Activated naive CD4-positive, alpha-beta T cell treated with anti-CD3 and anti-CD28 coated beads for 36 hours (primary cell): ENCODE measurements at places on chromosomes 13 and 19.

DNA sequence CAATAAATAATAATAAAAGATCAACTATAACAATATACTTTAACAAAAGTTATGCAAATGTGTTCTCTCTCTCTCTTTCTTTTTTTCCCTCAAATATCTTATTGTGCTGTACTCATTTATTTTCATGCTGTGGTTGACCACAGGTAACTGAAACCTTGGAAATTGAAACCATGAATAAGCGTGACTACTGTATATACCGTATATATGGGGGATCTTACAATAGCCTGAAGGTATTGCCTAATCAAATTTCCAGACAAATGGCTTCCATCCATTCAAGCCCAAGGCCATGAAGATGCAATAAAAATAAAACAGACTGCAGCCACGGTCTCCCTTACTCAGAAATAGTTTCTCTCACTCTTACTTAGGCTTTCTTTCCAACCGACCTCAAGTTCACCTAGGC, 98.3 kb downstream of the SLITRK6 start:
- no peaks in the 10 kb centered on the region for H3K36me3 ChIP-seq
- H3K27me3 ChIP-seq = no peaks in the 10 kb centered on the region
- H3K4me1 ChIP-seq = no peaks in the 10 kb centered on the region
- DNase-seq = no peak
- H3K4me3 ChIP-seq = no peak overlapping the region

DNA sequence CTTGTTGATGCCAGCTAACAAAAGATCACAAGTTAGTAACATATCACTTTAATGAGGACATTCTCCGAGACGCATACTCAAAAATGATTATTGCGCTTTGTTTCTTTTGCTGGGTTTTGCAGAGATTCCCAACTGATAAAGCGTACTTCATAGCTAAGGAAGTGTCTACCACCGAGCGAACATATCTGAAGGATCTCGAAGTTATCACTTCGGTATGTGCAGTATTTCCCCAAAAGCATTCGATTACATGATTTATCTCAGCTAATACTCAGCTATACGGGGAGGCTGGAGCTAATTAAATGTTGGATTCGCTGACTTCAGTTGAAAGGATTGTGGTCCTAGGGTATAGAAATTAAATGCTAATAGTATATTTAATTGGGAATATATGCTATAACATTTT, 166.3 kb downstream of the STK24 start:
- H3K4me3 ChIP-seq = no peak overlapping the region
- DNase-seq = no peak
- no peaks in the 10 kb centered on the region for H3K36me3 ChIP-seq
- no peak overlapping the region for H3K27ac ChIP-seq
- peaks cover 17% of the 10 kb centered on the region for H3K4me1 ChIP-seq
- no peaks in the 10 kb centered on the region for H3K27me3 ChIP-seq

GRCh38 chr13:22336460-22336859, 665.6 kb downstream of the FGF9 start:
- H3K4me3 ChIP-seq = no peak overlapping the region
- H3K36me3 ChIP-seq = peaks cover 2% of the 10 kb centered on the region
- H3K27ac ChIP-seq = no peak overlapping the region

DNA sequence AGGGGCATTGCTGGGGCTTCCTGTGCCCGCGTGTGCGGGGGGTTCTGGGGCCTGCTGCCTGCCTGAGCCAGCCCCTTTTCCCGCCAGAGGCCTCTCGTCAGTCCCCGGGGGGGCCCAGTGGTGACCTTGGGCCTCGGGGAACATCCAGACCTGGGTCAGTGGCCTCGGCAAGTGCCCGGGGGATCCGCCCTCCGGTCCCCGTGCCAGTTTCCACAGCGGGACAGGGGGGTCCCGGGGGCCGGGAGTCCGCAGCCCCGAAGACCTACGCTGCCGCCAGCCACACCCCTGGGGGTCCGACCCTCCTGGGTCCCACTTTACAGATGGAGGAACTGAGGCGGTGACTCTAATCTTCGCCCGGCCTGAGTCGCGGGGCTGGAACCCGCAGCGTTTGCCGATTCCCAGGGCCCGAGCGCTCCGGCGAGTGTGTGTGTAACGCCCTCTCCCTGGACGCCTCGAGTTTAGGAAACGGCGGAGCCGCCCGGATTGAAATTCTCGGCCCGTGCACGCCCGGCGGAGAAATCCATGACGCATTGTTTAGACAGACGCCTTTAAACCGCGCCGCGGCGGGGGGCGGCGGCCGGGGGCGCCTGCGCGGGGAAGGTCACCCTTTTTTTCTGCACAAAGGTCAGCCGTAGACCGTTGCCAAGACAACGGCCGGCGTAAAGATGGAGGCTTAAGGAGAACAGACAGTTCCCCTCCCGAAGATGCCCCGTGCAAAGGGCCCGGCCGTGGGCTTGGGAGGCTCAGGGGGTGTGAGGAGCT, 39.3 kb downstream of the EFNA2 start:
- peak overlapping the region; percentile 9 for H3K4me3 ChIP-seq
- peaks cover 29% of the 10 kb centered on the region for H3K27me3 ChIP-seq
- no peak overlapping the region for H3K27ac ChIP-seq
- peaks cover 3% of the 10 kb centered on the region for H3K4me1 ChIP-seq
- peak; percentile 45 for DNase-seq

DNA sequence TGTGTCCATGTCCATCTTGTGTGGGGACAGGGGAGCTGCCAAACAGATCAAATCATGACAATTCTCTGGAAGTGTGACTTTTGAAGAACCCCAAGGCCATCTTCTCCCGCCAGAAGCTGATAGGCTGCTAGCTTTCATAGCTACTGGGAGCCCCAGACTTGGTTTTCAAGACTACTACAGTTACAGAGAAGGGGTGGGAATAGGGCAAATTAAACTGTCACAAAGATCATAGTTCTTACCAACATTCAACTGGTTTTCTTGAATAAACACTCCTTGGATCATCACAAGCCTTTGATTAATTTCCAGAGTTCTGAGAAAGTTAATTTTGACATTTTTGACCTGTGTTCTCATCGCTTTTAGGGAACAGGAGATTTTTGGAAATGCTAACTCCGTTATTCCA, 67.8 kb upstream of the FARP1 start:
- H3K4me3 ChIP-seq = no peak overlapping the region
- DNase-seq = no peak
- peaks cover 11% of the 10 kb centered on the region for H3K27me3 ChIP-seq

DNA sequence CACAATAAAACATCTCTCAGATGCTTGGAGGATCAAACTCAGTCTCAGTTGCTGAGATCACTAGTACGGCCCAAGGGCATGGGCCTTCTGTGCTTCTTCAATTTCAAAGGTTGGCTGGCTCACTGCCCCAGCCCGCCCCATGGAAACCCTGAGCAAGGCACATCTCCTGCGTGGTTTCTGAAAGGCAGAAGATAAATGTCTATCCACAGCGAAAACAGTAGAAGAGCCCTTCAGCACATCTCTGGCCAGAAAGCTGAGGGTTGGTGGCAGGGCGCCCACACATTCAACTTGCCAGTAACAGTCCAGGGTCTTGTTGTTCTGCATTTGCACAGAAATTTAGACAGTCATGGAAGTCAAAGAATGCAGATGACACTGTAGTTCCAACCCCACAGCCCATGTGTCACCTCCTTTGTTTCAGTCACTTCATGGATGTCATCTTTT, 24.0 kb upstream of the KATNAL1 start:
- no peaks in the 10 kb centered on the region for H3K27me3 ChIP-seq
- H3K4me3 ChIP-seq = no peak overlapping the region
- DNase-seq = no peak
- no peak overlapping the region for H3K27ac ChIP-seq
- H3K36me3 ChIP-seq = no peaks in the 10 kb centered on the region
- peaks cover under 1% of the 10 kb centered on the region for H3K4me1 ChIP-seq

DNA sequence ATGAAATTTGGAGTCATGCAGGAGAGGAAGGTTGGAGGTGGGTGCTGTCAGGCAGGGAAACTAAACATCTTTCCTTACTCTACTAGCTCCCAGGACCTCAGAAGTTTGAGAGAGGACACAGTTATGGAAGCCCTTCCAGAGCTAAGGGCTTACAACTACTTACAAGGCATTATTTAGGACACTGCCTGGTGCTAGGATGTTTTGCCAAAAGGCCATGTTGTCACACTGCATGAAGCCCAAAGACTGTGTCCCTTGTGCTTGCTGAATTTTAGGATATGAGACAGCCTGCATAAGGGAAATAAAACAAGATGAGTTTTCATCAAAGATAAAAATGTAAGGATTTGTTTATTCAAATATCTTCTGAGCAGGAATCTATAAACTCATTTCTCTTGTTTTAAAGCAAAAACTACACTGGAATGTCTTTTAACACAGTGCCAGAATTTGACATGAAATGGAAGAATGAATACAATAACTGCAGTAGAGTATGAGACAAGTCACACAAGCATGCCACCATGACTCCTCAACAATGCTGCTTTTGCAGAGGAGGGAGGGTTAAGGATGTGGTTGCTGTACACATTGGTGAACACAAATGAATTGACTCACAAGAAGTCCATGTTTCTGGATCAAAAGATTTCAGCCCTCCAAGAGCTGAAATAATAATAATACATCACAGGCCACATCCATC, 258.4 kb downstream of the SPRY2 start:
- no peaks in the 10 kb centered on the region for H3K36me3 ChIP-seq
- H3K4me1 ChIP-seq = no peaks in the 10 kb centered on the region
- no peaks in the 10 kb centered on the region for H3K27me3 ChIP-seq
- no peak overlapping the region for H3K4me3 ChIP-seq
- no peak overlapping the region for H3K27ac ChIP-seq

DNA sequence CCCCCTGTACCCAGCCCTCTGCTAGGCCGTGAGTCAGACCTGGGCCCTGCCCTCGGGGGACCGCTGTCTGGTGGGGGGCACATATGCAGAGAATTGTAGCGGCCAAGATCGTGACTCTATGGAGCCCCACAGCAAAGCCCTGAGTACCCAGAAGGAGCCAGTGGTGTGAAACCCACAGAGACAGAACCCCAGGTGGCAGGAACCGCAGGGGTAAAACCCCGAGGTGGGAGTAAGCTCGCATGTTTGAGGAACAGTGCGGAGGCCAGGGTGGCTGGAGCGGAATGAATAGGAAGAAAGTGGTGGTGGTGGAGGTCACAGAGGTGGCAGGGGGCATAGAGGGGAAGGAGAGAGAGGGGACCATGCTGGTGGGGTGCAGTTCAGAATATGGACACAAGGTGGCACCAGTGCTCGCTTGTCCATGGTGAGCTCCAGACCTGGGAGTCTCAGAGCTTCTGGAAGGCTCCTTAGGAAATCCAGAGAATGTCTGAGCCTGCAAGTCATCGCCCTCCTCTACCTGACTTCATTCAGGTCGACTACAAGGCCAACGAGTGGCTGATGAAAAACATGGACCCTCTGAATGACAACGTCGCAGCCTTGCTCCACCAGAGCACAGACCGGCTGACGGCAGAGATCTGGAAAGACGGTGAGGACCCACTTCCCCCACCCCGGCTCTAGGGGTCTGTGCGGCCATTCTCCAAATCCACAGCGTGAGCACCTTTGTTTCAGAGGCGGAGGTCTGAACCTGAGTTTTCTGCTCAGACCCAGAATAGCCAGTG, 48.9 kb downstream of the MYH14 start:
- peak; percentile 54 for DNase-seq
- H3K27ac ChIP-seq = no peak overlapping the region
- peaks cover 25% of the 10 kb centered on the region for H3K27me3 ChIP-seq
- no peaks in the 10 kb centered on the region for H3K36me3 ChIP-seq

DNA sequence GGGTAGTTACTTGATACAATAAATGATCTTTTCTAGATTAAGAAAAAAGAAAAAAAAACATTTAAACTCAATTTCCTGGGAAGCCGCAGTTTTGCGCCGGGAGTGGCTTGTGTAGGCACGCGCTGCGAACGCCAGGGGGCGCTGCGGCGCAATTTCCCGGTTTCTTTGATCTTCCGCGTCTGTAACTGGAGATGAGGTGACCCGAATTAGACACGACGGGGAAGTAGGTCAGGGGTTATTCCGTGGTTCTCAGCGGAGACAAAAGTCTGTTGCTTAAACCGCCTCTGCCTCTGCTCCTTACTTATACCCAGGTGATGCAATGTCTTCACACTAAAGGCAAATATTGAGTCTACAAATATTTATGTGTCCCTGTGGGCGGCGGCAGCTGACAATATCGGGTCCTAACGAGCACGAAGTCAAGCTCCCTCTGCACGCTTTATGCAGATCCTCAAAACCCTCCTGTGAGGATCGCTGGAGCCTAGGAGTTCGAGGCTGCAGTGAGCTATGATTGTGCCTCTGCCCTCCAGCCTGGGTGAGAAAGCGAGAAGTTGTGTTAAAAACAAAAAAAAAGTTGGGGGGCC, 15.2 kb downstream of the STXBP2 start:
- DNase-seq = peak; percentile 92
- no peaks in the 10 kb centered on the region for H3K27me3 ChIP-seq
- H3K4me3 ChIP-seq = peak overlapping the region; percentile 65
- peaks cover 14% of the 10 kb centered on the region for H3K4me1 ChIP-seq
- H3K36me3 ChIP-seq = no peaks in the 10 kb centered on the region

- no peak for DNase-seq
- no peak overlapping the region for H3K4me3 ChIP-seq
- H3K36me3 ChIP-seq = no peaks in the 10 kb centered on the region
- H3K27me3 ChIP-seq = peaks cover 22% of the 10 kb centered on the region
- H3K27ac ChIP-seq = no peak overlapping the region
- peaks cover 14% of the 10 kb centered on the region for H3K4me1 ChIP-seq
Measured at GRCh38 chr19:15225760-15226159, 6.5 kb downstream of the EPHX3 start.

- H3K36me3 ChIP-seq = no peaks in the 10 kb centered on the region
- H3K4me1 ChIP-seq = no peaks in the 10 kb centered on the region
- H3K27me3 ChIP-seq = no peaks in the 10 kb centered on the region
- no peak for DNase-seq
Measured at GRCh38 chr13:89150362-89150761, 1479.2 kb downstream of the SLITRK5 start.

- DNase-seq = no peak
- H3K4me1 ChIP-seq = peaks cover 22% of the 10 kb centered on the region
- no peak overlapping the region for H3K4me3 ChIP-seq
- no peak overlapping the region for H3K27ac ChIP-seq
- H3K36me3 ChIP-seq = peaks cover 25% of the 10 kb centered on the region
Measured at GRCh38 chr13:94613051-94613450, 11.4 kb downstream of the GPR180 start.

GRCh38 chr13:94825507-94825906, 113.2 kb upstream of the SOX21 start:
- H3K36me3 ChIP-seq = no peaks in the 10 kb centered on the region
- H3K27ac ChIP-seq = no peak overlapping the region
- no peaks in the 10 kb centered on the region for H3K4me1 ChIP-seq
- no peak overlapping the region for H3K4me3 ChIP-seq
- H3K27me3 ChIP-seq = peaks cover 5% of the 10 kb centered on the region
- no peak for DNase-seq
